ENCODE measurements at places on chromosomes 11 and 22. TPM values are rescaled to one million over a fixed set of nuclear protein-coding genes. Genes with fewer than 3 reads are reported as not detected.

The GRK3 gene
- total RNA-seq, result 6.9 TPM

DNA sequence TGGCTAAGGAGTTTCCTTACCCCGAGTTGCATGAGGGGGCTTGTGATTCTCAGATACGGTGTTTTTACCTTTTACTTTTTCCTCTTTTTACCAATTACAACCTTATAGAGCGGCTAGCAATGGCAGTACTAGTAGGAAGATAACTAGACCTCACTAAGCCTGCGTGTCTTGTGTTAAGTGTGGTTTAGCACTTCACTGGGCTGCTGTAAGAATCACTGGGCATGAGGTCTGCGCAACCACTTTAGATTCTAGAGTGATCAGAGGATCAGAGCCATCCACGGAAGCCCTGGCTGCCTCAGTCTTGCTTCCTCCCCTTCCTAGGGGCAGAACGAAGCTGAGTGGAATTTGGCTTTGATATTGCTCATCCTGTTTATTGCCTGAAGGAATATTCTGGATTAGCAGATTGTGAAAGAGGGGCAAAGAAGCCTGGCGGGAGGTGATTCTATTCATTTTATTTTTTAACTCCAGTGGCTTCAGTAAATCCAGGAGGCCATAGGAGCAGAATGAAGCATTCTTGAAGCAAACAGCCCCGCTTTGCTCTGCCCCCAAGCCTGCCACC is 88.5 kb downstream of the GRAMD1B start:
- H3K36me3 ChIP-seq, result peaks cover 5% of the 10 kb centered on the region
- no peak for DNase-seq
- peaks cover 31% of the 10 kb centered on the region for H3K4me1 ChIP-seq

GRCh38 chr22:45314054-45314721 is 4.5 kb downstream of the FAM118A start:
- peak overlapping the region; percentile 58 for H3K4me3 ChIP-seq
- no peak for DNase-seq
- no peaks in the 10 kb centered on the region for H3K27me3 ChIP-seq
- peaks cover 70% of the 10 kb centered on the region for H3K4me1 ChIP-seq

- no peak overlapping the region for H3K4me3 ChIP-seq
- no peaks in the 10 kb centered on the region for H3K4me1 ChIP-seq
- H3K27ac ChIP-seq, result no peak overlapping the region
Observed at GRCh38 chr11:58659910-58660570, 37.6 kb downstream of the CNTF start.

- no peaks in the 10 kb centered on the region for H3K4me1 ChIP-seq
- no peak overlapping the region for H3K4me3 ChIP-seq
- no peaks in the 10 kb centered on the region for H3K36me3 ChIP-seq
- H3K27ac ChIP-seq, result no peak overlapping the region
- H3K27me3 ChIP-seq, result no peaks in the 10 kb centered on the region
Observed at GRCh38 chr11:26730414-26731083, 8.7 kb upstream of the SLC5A12 start.

GRCh38 chr11:76610371-76610770 is 60.2 kb downstream of the LRRC32 start:
- peaks cover 9% of the 10 kb centered on the region for H3K27me3 ChIP-seq
- DNase-seq, result no peak
- H3K27ac ChIP-seq, result no peak overlapping the region
- H3K4me1 ChIP-seq, result peaks cover 2% of the 10 kb centered on the region
- H3K4me3 ChIP-seq, result no peak overlapping the region

The SAC3D1 gene
- total RNA-seq, result 3.9 TPM

DNA sequence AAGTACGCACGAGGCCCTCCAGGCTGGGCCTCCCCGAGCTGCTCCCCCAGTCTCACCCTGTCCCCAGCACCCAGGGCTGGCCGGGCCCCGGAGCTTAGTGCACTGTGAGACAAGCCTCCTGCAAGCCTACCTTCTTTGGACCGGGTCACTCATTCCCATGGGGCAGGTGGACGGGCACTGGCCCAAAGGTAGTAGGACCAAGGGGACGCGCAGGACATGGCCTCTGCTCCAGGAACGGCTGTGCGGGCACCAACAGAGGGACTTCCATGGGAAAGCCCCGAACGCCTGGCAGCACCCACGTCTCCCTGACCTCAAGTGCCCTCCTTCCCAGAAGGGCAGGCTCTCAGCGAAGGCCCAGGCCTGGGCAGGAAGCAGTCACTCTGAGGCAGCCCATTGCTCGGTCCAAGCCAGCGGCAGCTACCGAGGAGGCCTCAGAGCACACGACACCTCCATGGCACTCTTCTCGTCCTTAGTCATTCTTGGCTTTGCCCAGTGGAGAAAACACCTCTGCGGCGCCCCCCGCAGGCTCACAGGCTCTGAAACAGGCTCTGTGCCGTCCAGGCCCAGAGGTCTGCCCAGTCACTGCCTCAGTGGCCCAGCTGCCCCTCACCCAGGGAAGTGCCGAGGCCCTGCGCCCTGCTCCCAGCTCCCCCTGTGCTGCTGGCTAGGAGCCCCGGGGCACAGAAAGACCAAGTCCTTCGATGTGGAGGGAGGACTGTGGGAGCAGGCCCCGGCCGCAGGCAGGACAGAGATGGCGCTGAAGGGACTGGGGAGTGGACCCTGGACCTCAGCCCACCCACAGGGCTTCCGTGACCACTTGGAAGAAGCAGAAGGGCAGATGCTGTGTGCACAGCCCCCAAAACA is 3.8 kb downstream of the MOB2 start:
- H3K27ac ChIP-seq, result peak overlapping the region; percentile 53
- no peak overlapping the region for H3K4me3 ChIP-seq
- no peaks in the 10 kb centered on the region for H3K27me3 ChIP-seq
- H3K4me1 ChIP-seq, result peaks cover 18% of the 10 kb centered on the region
